ENCODE measurements at places on chromosomes 11 and 22.

GRCh38 chr11:121334973-121335710 is 42.6 kb downstream of the SC5D start:
- no peak for DNase-seq

DNA sequence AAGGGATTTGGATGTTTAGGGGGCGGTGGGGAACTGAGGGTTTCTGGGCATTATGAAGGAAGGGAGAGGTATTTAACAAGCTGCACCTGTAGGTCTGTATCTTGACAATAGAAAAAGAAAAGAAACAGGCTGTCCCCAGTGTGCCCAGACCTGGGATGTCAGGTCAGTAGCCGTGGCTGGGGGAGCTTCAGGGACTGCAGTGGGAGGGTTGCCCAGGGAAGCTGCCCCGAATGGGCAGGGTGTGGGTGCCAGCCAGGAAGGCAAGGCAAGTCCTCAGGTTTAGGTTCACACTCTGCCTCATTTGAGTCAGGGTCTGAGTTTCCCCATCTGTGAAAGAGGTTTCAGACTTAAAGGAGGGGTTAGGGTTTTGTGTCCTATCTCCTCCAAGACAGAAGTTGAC is 1.5 kb downstream of the INPP5J start:
- no peak for DNase-seq

DNA sequence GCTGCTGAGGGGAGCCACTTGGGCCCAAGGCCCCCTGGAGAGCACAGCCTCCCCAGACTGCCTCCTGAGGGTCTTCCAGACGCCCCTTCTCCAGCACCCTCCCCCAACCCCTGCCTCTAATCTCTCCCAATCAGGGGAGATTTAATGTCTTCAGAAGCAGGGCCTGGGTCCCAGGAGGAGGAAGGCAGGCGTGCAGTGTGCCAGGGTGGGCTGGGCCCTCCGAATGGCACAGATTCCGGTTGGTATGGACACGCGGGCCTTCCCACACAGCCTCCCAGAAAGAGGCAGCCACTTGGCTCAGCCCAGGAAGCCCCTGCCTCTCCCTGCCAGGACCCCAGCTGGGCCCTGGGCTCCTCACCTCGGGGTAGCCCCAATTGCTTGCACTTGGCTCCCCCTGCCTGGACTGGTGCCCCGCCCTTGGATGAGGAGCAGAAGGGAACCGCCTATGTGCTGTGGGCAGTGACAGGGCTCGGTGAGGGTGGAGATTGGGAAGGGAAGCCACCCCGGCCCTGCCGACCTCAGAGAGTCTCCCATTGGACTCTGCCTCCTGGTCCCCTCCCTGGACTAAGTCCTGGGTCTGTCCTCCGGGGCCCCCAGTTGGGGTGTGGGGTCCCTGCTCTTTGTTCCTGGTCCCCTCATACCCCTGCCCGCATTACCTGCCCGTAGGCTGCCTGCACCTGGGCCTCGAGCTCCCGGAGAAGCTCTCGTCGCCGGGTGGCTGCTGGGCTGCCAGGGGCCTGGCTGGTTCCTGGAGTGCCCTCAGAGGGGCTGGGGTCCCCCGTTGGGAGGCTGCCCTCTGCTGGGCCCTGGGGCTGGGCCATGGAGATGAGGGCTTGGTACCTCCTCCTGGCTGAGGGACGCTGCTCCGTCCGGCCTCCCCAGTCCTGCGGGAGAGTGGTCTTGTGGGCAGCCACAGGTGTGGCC is 572 bp upstream of the CABP2 start:
- DNase-seq = no peak

DNA sequence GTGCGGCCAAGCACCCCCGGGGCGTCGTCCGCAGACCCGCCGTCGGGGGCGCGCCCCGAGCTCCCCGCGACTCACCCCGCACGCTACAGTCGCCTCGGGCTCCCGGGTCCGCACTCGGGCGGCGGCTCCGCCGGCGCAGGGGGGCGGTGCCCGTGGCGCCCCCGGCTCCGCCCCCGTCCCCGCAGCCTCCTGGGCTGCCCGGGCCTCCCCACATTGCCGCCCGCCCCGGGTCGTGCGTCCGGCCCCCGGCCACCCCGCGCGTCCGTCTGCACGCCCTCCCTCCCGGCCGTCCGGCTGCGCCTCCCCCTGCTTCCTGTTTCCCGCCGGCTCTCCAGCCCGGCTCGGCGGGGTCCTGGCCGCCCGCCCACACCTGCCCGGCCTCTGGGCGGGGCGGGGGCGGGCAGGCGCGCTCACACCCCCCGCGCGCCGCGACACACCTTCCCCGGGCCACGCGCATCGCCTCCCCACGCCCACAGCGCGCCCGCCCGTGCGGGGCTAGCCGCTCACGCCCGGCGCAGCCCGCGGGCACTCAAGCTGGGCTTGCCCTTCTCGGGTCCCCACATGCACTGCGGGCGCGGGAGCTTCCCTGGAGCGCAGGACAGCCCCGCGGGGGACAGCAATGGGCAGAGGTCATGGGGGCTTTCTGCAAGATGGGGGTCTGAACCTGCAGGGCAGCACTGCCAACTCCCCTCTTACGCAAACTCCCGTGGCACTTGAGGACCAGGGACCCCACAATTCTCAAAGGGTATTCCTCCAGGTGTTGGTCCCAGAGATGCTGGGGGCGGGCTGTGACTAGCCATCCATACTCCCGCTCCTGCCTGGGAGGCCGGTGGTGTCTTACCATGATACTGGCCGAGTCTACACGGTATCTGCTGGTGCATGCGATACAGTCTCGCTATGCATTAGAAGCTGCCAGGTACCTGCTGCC is at the start of gene CARD10:
TSS of gene CARD10 (minus strand) at position 148 of the 928 bp plus-strand sequence. CDS start 215 bp downstream, outside the sequence.
- DNase-seq = no peak

GRCh38 chr11:99199341-99199740 is 178.6 kb downstream of the CNTN5 start:
- peak; percentile 13 for DNase-seq

DNA sequence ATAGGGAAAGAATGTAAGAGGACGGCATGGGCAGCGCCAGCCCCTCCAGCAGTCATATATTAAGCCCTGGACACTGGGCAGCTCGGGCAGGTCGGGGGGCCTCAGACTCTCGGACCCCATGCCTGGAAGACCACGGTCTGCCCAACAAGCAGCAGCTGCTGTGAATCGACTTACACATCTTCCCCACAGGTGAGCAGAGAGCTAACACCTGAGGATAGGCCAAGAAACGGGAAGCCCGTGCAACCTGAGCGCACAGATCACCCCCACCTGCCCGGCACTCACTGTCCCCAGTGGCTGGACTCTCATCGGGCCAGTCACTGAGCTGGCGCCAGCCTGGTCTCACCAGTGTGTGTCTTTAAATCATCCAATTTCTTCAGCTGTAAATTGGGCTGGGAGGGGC is 4.7 kb upstream of the TCF20 start:
- no peak for DNase-seq

- no peak for DNase-seq
These were observed 524 bp upstream of the SLC25A17 start for GRCh38 chr22:40819599-40820140.

GRCh38 chr11:86246293-86246675 is 1.7 kb downstream of the EED start:
- no peak for DNase-seq

- no peak for DNase-seq
These were observed 1.5 kb upstream of the GGT1 start for GRCh38 chr22:24601217-24602104.

GRCh38 chr11:72763823-72764222 is 11.6 kb upstream of the ARAP1 start:
- DNase-seq = no peak

- DNase-seq = peak; percentile 67
These were observed 915 bp downstream of the FEZ1 start for GRCh38 chr11:125494974-125495725.

- no peak for DNase-seq
These were observed 15.2 kb upstream of the P4HA3 start for GRCh38 chr11:74326665-74327064.

- DNase-seq = no peak
These were observed 2.9 kb downstream of the TCIRG1 start for GRCh38 chr11:68041617-68042218.

- no peak for DNase-seq
These were observed 1305.5 kb upstream of the TENM4 start for GRCh38 chr11:80746300-80746699.

GRCh38 chr11:129930743-129931142 is 35.4 kb upstream of the NFRKB start:
- DNase-seq = no peak

GRCh38 chr11:47464483-47464882 is 15.5 kb upstream of the RAPSN start:
- no peak for DNase-seq

- DNase-seq = no peak
These were observed 34.0 kb upstream of the RFPL3 start for GRCh38 chr22:32323513-32324164.

DNA sequence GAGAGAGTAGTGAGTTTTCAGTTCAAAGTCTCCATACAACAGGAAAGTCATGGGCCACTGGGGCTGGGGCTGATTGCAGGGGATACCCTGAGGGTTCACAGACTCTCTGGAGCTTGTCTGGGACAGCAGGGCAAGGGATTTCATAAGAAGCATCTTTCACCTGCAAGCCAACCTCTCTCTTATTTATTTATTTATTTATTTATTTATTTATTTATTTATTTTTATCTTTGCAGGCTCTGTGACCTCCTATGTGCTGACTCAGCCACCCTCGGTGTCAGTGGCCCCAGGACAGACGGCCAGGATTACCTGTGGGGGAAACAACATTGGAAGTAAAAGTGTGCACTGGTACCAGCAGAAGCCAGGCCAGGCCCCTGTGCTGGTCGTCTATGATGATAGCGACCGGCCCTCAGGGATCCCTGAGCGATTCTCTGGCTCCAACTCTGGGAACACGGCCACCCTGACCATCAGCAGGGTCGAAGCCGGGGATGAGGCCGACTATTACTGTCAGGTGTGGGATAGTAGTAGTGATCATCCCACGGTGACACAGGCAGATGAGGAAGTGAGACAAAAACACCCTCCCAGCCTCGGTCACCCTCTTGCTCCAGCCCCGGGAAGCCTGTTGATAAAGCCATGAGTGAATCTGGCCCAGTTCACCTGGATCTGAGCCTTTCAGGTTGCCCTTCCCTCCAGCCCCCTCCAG is 68.4 kb downstream of the GGTLC2 start:
- no peak for DNase-seq
